ENCODE measurements at places on chromosomes 12 and 14.
A peak's percentile ranks its signal among the peaks of the same experiment; 100 is the strongest.

DNA sequence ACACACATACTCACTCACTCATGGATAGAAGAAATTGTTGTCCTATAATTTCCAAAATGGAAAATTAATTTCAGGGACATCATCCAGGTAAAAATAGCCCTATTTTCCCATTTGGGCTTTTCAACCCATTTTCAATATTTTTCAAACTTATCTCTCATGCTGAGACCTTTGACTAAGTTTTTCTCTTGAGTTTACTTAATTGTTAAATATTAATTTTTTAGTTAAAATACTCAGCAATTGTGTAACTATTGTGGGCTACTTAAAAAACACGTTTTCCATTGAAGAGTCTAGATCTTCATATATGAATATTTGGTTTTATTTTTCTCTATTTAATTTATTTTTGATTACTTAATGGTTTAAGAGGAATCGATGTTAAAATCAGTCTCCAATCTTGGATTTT, 14.2 kb upstream of the TAS2R43 start:
- no peak for DNase-seq

GRCh38 chr14:73238424-73238852, 1.1 kb downstream of the PAPLN start:
- no peak for DNase-seq

- DNase-seq, result no peak
These were observed 19.3 kb downstream of the SLC25A3 start for GRCh38 chr12:98612696-98613334.

- DNase-seq, result no peak
These were observed 4.9 kb downstream of the DUSP6 start for GRCh38 chr12:89347325-89347829.

DNA sequence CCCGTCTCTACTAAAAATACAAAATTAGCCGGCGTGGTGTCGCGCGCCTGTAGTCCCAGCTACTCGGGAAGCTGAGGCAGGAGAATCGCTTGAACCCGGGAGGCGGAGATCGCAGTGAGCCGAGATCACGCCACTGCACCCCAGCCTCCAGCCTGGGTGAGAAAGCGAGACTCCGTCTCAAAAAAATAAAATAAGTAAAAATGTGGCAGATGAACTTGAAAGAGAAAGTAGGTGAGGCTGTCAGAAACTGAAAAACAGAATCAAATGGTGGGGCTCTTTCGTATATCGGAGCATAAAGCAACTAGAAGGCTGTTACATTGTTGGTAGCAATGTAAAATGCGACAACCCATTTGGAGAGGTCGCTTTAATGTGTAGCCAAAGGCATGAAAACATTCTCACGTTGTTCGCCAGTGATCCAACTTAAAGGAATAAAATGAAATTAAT, 767 bp upstream of the CCNT1 start:
- no peak for DNase-seq

GRCh38 chr14:88352698-88353097, 29.6 kb upstream of the KCNK10 start:
- no peak for DNase-seq

DNA sequence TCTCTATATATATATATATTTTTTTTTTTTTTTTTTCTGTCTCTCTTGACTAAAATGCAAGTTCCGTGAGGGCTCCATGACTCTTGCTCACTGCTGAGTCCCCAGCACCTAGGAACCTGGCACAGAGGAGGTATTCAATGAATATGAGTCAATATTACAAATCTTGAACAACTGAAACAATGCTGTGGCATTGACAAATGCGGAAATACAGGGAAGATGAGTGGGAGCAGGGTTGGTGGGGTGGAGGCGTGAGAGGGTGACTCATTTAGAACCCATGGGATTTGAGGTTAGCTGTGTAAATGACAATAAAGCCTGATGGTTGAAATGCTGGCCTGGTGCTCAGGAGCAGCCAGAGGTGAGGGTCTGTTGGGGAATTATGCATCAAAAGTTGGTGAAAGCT, 121.7 kb upstream of the FUT8 start:
- no peak for DNase-seq

GRCh38 chr14:24334431-24335291, at the start of gene ADCY4:
TSS of gene ADCY4 (minus strand) at chr14:24335071. CDS start at chr14:24334652, 419 bp downstream.
- no peak for DNase-seq

DNA sequence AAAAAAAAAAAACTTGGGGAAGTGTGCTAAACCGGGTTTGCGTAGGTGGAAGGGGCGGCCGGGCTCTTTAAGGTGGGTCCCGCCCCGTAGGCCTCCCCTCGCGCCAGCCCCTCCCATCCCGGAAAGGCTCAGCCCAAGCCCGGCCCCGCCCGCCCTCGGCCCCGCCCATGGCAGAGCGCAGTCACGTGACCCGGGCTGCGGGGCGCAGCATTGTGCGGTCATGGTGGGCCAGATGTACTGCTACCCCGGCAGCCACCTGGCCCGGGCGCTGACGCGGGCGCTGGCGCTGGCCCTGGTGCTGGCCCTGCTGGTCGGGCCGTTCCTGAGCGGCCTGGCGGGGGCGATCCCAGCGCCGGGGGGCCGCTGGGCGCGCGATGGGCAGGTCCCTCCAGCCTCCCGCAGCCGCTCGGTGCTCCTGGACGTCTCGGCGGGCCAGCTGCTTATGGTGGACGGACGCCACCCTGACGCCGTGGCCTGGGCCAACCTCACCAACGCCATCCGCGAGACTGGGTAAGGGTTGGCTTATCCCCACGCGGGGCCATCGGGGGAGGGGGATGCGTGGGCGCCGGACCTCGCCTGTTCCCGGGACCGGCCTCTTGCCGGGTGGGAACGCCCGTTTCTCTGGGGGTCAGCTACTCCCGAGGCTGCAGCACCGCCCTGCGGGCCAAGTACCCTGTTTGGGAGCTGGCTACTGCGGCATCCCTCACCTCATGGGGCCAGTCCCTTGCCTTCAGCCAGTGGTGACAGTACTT, at the start of gene PLBD2:
PLBD2 (plus strand) TSS at position 207 of the 752 bp plus-strand sequence; CDS start at position 221, 14 bp downstream.
- DNase-seq, result peak; percentile 99

GRCh38 chr14:69665631-69666030, 54.2 kb downstream of the SUSD6 start:
- DNase-seq, result no peak

GRCh38 chr12:4308334-4308950, 12.6 kb upstream of the TIGAR start:
- no peak for DNase-seq

DNA sequence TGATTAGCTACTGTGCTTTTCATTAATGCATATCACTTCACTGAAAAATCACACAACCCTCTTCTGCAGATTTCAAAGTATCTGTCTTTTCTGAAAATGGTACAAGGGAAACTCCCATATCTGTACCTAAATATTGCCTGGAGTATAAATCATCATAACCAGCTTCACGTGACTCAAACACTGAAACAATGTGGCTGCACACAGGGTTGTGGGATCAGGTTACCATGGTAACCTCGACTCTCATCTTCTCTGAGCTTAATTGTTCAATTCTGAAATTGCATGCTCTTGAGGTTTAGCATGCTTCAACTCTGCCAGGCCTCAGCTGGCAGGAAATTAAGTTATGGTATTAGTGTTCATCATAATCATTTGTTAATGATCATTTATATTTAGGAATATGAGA, 77.5 kb upstream of the CPSF6 start:
- DNase-seq, result no peak

GRCh38 chr14:34322940-34323418, 139.1 kb downstream of the SPTSSA start:
- peak; percentile 76 for DNase-seq

- peak; percentile 43 for DNase-seq
These were observed 13.1 kb downstream of the KRT5 start for GRCh38 chr12:52506858-52507715.

GRCh38 chr12:1662761-1663439, 28.0 kb upstream of the ADIPOR2 start:
- DNase-seq, result peak; percentile 37

DNA sequence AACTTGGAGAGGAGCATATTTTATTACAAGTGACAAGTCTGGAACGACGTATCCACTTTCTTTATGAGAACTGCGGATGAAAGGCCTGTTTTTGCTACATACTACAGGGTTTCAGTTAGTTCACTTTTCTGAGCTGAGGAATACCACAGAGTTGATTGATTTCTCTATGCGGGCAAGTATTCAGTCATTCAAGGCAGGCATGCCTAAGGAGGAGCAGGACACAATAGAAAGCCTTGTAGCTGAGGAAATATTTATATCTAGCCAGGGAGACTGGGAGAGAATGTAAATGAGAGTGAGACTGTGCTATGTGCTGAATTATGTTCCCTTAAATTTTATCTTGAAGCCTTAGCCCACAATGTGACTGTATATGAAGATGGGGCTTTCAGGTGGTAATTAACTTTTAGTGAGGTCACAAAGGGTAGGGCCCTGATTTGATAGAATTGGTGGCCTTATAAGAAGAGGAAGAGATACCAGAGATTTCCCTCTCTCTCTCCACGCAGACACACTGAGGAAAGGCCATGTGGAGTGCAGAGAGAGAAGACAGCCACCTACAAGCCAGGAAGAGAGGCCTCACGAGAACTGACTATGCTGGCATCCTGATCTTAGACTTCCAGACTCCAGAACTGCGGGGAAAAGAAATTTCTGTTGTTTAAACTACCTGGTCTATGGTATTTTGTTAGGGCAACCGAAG, 459.0 kb upstream of the ATP2B1 start:
- no peak for DNase-seq

- DNase-seq, result no peak
These were observed 230.2 kb downstream of the VRK1 start for GRCh38 chr14:97027256-97027999.

- DNase-seq, result peak; percentile 52
These were observed 200.3 kb upstream of the CAND1 start for GRCh38 chr12:67068761-67069450.

- no peak for DNase-seq
These were observed 8.6 kb upstream of the TMCC3 start for GRCh38 chr12:94658931-94659330.

DNA sequence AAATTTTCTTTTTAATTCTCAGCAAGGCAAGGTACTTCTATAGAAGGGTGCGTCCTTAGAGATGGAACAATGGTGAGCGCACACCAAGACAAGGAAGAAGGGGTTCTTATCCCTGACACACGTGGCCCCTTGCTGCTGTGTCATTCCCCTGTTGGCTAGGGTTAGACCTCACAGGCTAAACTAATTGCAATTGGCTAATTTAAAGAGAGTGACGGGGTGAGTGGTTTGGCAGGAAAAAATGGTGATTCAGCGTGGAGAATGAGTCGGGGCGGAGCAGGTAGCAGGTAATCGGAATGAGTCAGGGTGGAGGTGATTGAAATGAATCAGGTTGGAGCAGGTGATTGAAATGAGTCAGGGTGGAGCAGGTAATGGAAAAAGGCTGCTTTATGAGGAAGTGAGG, 36.3 kb upstream of the HECTD1 start:
- no peak for DNase-seq

DNA sequence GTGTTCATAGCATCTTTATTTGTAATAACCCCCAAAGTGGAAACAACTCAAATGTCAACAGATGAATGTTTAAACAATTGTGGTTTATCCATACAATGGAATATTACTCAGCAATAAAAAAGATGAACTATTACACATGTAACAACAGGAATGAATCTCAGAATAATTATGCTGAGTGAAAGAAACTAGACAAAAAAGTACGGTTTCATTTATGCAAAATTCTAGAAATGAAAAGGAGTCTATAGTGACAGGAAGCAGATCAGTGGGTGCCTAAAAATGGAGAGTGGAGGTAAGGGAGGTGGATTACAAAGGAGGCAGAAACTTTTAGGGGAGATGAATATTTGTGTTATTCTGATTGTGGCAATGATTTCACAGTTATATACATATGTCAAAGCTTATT, 4.8 kb downstream of the PRKCH start:
- DNase-seq, result no peak

- no peak for DNase-seq
These were observed 296.9 kb upstream of the SOX5 start for GRCh38 chr12:24246376-24246775.

DNA sequence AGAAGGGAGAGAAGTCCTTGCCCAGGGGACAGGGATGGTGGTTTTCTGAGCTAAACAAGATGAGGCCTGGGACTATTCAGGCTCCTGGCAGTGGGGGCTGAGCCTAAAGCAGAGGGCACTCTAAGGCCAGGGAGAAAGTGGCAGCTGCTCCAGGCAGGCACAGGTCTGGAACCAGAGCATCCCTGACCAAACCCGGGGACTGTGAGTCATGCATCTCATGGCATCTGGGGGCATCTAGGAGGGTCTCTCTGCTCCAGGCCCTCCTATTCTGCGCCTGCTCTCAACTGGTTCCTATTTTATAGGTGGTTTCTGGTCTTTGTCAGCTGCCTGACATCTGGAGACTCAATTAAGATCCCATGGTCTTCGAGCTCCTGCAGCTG, 11.6 kb downstream of the KRT7 start:
- DNase-seq, result no peak
